ENCODE measurements at places on chromosomes 2 and 18. TPM values are rescaled to one million over a fixed set of nuclear protein-coding genes. Genes with fewer than 3 reads are reported as not detected.

The KATNAL2 gene
- total RNA-seq: 1.1 TPM

The MIB1 gene
- 24.7 TPM for total RNA-seq

The ABCB6 gene
- total RNA-seq: 18.2 TPM

The C2orf72 gene
- total RNA-seq: 3.8 TPM

The FIGN gene
- total RNA-seq: not detected

The TMEM247 gene
- total RNA-seq: not detected

The RBKS gene
- 4.6 TPM for total RNA-seq

The CHRNA1 gene
- total RNA-seq: not detected

The TFCP2L1 gene
- total RNA-seq: 0.05 TPM

The IL1F10 gene
- total RNA-seq: not detected

The GRP gene
- not detected for total RNA-seq

The RPRM gene
- total RNA-seq: not detected

The PAX3 gene
- total RNA-seq: not detected

The HAT1 gene
- total RNA-seq: 88.5 TPM
